ENCODE measurements at places on chromosomes 4 and X. TPM values are rescaled to one million over a fixed set of nuclear protein-coding genes. Genes with fewer than 3 reads are reported as not detected.

DNA sequence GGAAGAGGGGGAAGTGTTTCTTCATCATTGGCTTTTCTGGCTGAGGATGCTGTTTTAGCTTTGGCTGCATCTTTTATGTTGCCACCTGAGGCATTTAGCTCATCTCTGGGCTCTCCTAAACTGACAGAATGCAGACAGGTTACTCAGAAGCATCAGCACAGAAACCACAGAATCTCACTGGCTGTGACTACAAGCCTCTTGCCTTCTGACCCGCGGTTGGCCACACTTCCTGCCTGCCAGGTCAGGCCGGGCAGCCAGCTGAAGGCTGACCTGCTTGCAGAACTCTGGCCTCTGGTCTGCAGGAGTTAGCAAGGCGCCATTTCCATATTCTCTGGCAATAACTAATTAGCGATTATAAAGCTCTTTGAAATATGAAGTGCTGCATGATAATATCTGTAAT lies 366.5 kb downstream of the MID1IP1 start:
- DNase-seq: no peak

DNA sequence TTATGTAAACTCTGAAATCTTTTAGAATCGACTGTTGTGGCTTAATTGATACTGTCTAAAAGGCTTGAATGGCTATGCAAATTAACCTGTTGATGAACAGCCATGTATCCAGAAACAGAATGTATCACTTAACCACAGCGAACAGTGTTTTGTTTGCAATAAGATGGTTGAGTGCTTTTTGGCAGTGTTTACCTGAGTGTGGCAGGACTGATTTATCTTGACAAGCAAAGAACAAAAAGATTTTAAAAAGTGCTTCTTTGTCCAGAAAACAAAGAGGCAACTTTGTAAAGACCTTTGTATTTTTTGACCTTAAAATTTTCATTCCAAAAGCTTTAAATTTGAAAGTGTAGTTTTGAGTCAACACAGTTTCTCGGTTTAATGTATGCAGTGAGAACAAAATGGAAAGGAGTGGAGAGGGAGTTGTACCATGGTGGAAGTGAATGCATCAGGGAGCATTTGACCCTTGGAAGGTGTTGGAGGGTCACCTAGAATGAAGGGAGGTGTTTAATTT lies 18.0 kb downstream of the ARHGAP10 start:
- no peak for DNase-seq

- DNase-seq: no peak
These were observed 73.6 kb downstream of the PALLD start for GRCh38 chr4:168570466-168570865.

GRCh38 chrX:22748093-22748999 lies 251.4 kb upstream of the DDX53 start:
- no peak for DNase-seq

GRCh38 chrX:10119399-10119990 lies 37.3 kb upstream of the CLCN4 start:
- no peak for DNase-seq

GRCh38 chrX:154718616-154719015 lies 32.3 kb downstream of the GAB3 start:
- no peak for DNase-seq

- no peak for DNase-seq
These were observed 336.1 kb upstream of the PABPC4L start for GRCh38 chr4:134537701-134538100.

- no peak for DNase-seq
These were observed 13.8 kb downstream of the CMC4 start for GRCh38 chrX:155056877-155057792.

GRCh38 chr4:124266721-124267120 lies 445.8 kb downstream of the ANKRD50 start:
- no peak for DNase-seq

GRCh38 chr4:80255329-80256095 lies 11.0 kb upstream of the FGF5 start:
- DNase-seq: no peak

DNA sequence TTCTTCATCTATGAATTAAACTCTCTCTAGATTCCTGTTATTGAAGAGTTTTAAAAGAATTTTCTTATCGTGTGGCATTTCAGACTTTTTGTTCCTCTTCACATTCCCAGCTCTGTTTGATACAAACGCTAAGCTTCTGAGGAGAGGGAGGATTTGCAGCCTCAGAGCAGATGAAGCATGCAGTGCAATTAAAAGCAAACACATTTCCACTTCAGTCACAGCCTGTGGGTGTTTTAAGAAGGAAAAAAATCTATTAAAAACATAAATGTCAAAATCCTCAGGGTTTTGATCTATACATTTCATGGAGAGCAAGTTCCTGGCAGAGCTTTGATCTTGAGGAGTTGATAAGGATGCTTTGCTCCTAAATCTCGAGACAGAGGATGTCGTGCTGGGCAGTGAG lies 442.4 kb upstream of the BOD1L1 start:
- DNase-seq: no peak

GRCh38 chr4:12635629-12636028 lies 848.5 kb downstream of the RAB28 start:
- no peak for DNase-seq

- no peak for DNase-seq
These were observed 12.8 kb upstream of the PPM1K start for GRCh38 chr4:88297212-88297516.

GRCh38 chrX:135330706-135331105 lies 21.4 kb downstream of the ETDC start:
- no peak for DNase-seq

GRCh38 chrX:150902434-150903109 lies 4.1 kb upstream of the CD99L2 start:
- DNase-seq: no peak

GRCh38 chr4:20590849-20591248 lies 109.4 kb upstream of the PACRGL start:
- no peak for DNase-seq

DNA sequence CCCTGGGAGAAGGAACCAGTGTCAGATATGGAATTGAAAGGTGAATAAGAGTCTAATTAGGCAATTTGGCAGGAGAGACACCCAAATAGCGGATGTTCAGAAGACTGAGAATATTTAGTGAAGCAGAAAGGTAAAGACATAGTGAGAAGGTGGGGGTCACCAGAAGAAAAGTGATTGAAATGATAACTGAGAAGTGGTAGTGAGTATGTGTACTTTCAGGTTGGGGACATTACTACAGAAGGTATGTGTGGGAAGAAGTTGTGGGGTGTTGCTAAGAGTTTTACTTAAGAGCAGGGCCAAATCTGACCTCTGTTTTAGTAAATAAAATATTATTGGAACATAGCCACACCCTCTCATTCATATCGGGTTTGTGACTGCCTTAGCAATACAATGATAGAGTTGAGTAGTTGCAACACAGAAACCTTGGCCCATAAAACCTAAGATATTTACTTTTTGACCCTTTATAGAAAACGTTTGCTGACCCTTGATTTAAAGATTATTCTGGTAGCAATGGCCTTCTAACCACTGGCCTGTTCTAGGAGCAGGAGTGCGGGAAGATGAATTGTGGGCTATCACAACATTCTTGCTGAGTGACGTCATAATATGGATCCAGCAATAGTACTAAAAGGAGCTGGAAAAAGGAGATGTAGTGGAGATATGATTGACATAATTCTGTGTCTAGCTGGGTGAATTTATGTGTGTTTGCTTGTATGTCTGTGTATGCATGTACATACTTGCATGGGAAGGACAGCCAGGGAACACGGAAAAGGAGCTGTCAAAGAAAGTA lies 115.3 kb downstream of the HS3ST1 start:
- DNase-seq: no peak

DNA sequence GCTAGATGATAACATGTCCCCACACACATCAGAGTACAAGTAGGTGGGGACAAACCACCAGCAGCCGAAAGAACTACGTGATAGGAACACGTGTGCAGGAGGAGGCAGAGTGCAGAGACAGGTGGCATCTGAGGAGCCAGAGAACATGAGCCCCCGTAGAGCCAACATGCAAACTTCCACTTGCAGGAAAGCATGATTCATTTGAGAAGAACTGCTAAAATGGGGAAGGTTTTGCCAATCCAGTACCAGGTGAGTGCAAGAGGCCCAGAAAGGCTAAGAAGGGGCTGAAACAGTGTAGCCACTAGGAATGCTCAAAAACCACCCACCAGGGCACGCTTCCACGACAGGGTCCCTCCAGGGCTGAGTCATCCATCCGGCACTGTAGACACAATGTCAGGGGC lies 149.8 kb upstream of the TENM3 start:
- no peak for DNase-seq

DNA sequence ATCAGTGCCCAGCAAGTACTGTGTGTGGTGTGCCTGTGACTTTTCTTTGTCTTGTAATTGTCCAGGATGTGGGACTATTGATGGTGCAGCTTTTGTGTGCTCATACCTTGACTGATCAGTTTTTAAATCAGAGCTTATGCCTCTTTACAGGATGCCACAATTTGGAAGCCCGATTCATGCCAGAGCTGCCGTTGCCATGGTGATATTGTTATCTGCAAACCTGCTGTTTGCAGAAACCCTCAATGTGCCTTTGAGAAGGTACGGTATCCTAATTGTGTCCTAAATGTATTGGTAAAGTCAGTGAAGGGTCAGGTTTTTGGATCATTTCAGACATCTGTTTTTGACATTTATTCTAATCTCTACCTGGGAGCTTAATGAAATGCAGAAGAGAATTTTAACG lies 180.2 kb downstream of the FRAS1 start:
- DNase-seq: no peak

GRCh38 chrX:109327251-109327650 lies 154.6 kb downstream of the GUCY2F start:
- DNase-seq: no peak

DNA sequence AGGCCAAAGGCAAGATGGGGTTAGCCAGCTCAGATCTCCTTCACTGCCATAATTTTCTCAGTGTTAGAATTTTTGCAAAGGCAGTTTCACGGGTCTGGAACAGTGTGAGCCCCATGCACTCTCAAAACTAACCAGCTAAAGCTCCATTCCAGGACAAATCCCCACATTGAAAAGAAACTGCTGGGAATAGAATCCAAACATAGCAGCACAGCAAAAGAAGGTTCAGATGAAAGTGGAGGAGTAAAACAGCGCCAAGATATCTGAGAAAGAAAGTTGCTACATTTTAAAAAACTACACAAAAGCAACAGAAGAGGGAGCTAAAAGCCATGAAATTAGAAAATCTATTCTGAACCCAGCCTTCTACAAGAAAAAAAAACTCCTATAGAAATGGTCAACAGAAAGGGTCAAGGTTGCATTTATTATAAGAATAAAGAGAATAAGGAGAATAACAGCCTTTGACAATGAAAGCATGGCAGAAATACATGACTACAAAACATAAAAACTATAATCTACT lies 39.6 kb upstream of the SLC7A3 start:
- DNase-seq: no peak

DNA sequence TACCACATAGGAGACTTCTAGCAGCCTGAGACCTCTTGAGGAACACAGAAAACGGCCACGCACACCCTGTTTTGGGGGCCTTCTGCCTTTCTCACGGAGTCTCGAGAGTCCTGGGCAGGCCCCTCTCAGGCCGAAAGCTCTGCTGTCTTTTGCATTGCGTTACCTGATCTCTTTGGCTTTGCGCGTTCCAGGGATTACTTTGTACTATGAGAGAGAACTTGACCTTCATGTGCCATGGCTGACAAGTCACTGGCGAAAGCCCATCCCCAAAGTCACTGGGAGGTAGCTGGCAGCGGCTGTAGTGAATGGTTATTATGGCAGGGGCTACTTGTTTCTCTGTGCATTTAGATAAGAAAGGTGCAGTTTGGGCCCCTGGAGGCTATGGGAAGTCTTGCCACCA lies 8.0 kb upstream of the NAT8L start:
- DNase-seq: peak; percentile 37

GRCh38 chr4:121688261-121688660 lies 8.5 kb downstream of the ANXA5 start:
- no peak for DNase-seq

GRCh38 chr4:7379719-7380118 lies 55.0 kb downstream of the PSAPL1 start:
- DNase-seq: no peak

- no peak for DNase-seq
These were observed 259.4 kb upstream of the PCDH7 start for GRCh38 chr4:30460818-30461217.

The RBM47 gene
- total RNA-seq: 53.3 TPM

The SPATA18 gene
- 7.2 TPM for total RNA-seq

The JAKMIP1 gene
- total RNA-seq: 0.10 TPM

The CYSLTR1 gene
- total RNA-seq: 4.7 TPM

The PAGE1 gene
- not detected for total RNA-seq

The CXCL5 gene
- 0.58 TPM for total RNA-seq

The AKAP4 gene
- not detected for total RNA-seq

The GLRA2 gene
- not detected for total RNA-seq

The TRIML2 gene
- not detected for total RNA-seq

The RHOXF1 gene
- 1.2 TPM for total RNA-seq

The PABPC1L2B gene
- total RNA-seq: not detected

The ACTRT1 gene
- total RNA-seq: not detected

The GAGE12F gene
- not detected for total RNA-seq

The VCX3B gene
- total RNA-seq: not detected

The CLCN4 gene
- total RNA-seq: 2.6 TPM
